ENCODE measurements at places on chromosomes 7 and 10. TPM values are rescaled to one million over a fixed set of nuclear protein-coding genes. Genes with fewer than 3 reads are reported as not detected.

Gene HYAL4
- 0.61 TPM for polyA plus RNA-seq

Gene MTERF1
- polyA plus RNA-seq, result 25.3 TPM

DNA sequence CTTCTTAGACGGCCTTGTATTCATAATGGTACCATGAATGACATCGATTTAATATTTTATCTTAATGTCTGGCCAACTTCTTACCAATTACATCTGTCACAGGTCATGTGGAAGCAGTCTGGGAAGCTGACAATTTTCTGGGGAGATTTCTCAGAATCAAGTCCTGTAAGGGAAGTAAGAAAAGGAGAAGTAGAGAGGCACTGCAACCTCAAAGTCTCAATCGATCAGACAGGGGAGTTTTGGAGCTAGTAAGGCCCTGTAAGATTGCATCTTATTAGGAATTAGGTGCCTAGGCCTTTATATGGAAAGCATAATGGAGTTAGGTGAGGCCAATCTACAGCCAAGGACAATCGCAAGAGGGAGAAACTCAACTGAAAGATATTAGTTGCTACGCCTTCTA lies 694.6 kb upstream of the SORCS1 start:
- H3K4me3 ChIP-seq, result no peak overlapping the region
- H3K27me3 ChIP-seq, result no peaks in the 10 kb centered on the region
- no peak for DNase-seq
- H3K4me1 ChIP-seq, result no peaks in the 10 kb centered on the region
- H3K27ac ChIP-seq, result no peak overlapping the region

- H3K27ac ChIP-seq, result no peak overlapping the region
- H3K27me3 ChIP-seq, result no peaks in the 10 kb centered on the region
- H3K4me1 ChIP-seq, result no peaks in the 10 kb centered on the region
- no peak overlapping the region for H3K4me3 ChIP-seq
- no peak for DNase-seq
Measured at GRCh38 chr10:52423369-52423768, 109.3 kb downstream of the DKK1 start.

DNA sequence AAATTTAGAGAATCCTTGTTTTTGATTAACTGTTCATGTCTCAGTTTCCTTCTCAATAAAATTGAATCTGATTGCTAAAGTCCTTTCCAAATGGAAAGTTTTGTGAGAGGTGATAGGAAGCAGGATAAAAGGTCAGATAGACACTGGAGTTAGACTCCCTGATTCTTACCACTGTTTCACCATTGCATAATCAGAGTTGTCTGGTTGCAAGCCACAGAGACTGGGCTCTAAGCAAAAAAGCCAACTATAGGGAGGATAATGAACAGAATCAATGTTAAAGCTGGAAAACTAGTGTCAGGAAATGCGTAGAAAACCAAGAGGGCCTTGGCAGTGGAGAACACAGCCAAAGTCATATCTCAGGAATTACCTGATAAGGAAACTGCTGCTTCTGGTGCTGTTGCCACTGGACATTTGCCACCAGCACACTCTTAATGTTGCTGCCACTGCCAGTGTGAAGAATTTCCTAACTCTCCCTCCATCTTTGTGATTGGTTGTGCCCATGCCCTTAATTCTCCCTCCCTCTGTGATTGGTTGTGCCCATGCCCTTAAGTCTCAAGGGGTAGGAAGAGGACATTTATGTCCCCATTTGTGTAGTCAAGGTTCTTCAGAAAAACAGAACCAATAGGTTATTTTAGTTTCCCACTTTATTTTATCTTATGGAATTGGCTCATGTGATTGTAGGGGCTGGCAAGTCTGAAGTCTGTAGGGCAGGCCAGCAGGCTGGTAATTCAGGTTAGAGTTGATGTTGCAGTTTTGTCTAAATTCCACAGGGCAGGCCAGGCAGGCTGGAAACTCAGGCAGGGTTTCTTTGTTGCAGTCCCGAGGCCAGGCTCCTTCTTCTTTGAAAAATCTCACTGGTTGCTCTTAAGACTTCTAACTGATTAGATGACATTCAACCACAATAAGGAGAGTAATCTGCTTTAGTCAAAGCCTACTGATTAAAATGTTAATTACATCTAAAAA lies 639.0 kb downstream of the REEP3 start:
- no peak overlapping the region for H3K4me3 ChIP-seq
- H3K36me3 ChIP-seq, result no peaks in the 10 kb centered on the region
- H3K27me3 ChIP-seq, result no peaks in the 10 kb centered on the region
- H3K27ac ChIP-seq, result no peak overlapping the region

Gene FXYD4
- not detected for polyA plus RNA-seq

Gene PRLHR
- polyA plus RNA-seq, result not detected

GRCh38 chr7:151125846-151126481 lies 39.7 kb downstream of the AGAP3 start:
- H3K27me3 ChIP-seq, result no peaks in the 10 kb centered on the region
- no peak overlapping the region for H3K4me3 ChIP-seq
- no peak for DNase-seq
- H3K4me1 ChIP-seq, result no peaks in the 10 kb centered on the region
- no peak overlapping the region for H3K27ac ChIP-seq

DNA sequence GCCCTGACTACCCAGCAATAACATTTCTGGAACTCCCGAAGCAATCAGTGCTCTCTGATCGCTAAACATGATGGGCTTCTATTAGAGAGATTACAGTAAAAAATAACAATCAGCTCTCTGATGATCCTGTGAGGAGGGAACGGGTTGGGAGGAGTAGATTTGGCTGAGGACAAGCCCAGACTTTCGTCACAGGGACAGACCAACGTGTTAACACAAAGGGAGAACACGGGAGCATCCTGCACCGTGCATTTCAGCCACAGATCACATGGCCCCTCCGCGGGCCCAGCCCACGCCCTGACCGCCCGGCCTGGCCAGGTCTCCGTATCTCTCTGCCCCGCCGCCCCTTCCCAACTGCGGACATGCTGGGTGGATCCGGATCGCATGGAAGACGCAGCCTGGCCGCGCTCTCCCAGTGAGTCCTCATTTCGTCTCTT lies 95.0 kb upstream of the AGBL3 start:
- H3K27me3 ChIP-seq, result no peaks in the 10 kb centered on the region
- H3K27ac ChIP-seq, result no peak overlapping the region
- no peaks in the 10 kb centered on the region for H3K4me1 ChIP-seq
- H3K4me3 ChIP-seq, result no peak overlapping the region
- no peak for DNase-seq

Gene CPN1
- not detected for polyA plus RNA-seq

Gene CHAT
- polyA plus RNA-seq, result not detected

GRCh38 chr7:137755846-137756651 lies 90.7 kb downstream of the DGKI start:
- H3K4me3 ChIP-seq, result no peak overlapping the region
- DNase-seq, result no peak
- H3K4me1 ChIP-seq, result no peaks in the 10 kb centered on the region

DNA sequence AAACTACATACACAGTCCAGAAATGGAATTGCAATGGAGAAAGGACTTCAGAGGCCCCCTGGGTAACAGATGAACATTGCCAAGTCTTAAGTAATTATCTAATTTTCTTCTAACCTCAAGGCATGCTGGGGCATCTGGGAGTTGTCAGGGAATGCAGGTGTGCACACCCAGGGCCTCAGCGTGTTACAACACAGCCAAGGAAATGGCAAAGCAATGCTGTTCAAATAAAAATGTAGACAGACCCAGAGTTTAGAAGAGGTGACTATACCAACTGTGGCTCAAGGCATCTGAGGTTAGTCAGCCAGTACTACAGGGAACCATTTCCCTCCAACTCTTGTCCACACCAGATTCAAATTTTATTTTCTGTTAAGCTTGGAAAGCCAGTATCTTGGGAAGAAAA lies 73.6 kb downstream of the CCDC3 start:
- no peak overlapping the region for H3K4me3 ChIP-seq
- no peaks in the 10 kb centered on the region for H3K4me1 ChIP-seq
- no peak overlapping the region for H3K27ac ChIP-seq
- no peaks in the 10 kb centered on the region for H3K27me3 ChIP-seq

DNA sequence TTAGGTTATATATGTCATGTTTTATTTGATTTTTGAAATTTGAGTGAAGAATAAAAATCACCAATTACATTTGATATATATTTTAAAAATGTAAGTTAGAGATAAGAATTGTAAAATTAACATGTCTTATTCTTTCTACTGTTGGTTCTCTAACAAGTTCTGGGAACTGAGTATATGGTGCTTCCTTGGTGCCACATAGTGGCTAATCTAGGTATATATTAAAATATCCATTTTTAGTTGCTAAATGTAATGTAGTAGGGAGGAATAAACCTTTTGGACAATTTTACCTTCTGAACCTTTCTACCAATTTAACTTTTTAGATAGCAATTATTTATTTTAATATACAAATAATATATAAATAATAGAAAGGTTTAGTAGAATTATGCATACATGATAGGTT lies 17.5 kb downstream of the CFAP69 start:
- no peak for DNase-seq
- no peak overlapping the region for H3K4me3 ChIP-seq
- no peaks in the 10 kb centered on the region for H3K4me1 ChIP-seq
- H3K27ac ChIP-seq, result no peak overlapping the region
- H3K27me3 ChIP-seq, result no peaks in the 10 kb centered on the region
- H3K36me3 ChIP-seq, result no peaks in the 10 kb centered on the region

- H3K36me3 ChIP-seq, result no peaks in the 10 kb centered on the region
- no peaks in the 10 kb centered on the region for H3K27me3 ChIP-seq
- DNase-seq, result no peak
- H3K27ac ChIP-seq, result no peak overlapping the region
Measured at GRCh38 chr7:159022238-159022993, 122.3 kb downstream of the VIPR2 start.

GRCh38 chr10:3516923-3517255 lies 268.1 kb downstream of the KLF6 start:
- no peaks in the 10 kb centered on the region for H3K4me1 ChIP-seq
- no peak for DNase-seq
- no peak overlapping the region for H3K27ac ChIP-seq
- no peak overlapping the region for H3K4me3 ChIP-seq
- no peaks in the 10 kb centered on the region for H3K27me3 ChIP-seq

DNA sequence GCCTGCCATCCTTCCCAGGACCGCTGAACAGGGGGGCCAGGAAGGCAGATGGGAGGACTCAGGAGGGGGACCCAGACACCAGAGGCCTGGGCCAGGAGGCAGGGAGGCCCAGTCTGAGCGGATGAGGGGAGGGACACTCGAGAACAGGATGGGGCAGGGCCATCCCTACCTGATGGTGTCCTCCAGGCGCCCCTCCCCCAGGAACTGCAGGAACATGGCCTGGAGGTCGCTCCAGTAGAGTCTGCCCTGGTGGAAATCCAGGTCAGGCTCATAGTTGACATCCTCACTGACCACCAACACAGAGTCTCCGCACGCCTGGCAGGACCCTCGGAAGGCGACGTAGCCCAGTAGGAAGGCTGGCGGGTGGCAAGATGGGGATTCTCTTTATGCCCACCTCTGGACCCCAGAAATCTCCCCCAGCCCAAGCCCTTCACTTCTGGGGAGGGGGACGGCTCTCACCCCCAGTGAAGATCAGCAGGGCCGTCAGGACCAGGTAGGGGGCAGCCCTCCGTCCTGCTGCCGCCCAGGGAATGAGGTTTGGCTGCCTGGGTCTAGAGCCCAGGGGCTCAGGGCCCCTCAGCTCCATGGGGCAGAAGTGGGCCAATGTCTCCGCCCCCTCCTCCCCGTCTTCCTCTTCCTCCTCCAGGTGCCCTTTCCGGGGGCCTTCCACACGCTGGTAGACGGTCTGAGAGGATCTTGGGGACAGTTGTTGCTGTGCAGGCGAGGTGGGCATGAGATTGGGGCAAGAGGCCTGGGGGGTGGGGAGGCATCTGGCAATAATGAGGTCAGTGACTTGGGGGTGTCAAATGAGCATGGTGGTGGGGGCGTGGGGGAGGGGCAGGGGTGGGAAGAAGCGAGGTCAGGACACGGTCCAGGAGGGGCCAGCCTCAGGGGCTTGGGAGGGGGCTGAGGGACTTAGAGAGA lies 573 bp downstream of the TFR2 start:
- no peak overlapping the region for H3K4me3 ChIP-seq
- DNase-seq, result no peak
- H3K27me3 ChIP-seq, result no peaks in the 10 kb centered on the region
- no peaks in the 10 kb centered on the region for H3K4me1 ChIP-seq
- H3K27ac ChIP-seq, result no peak overlapping the region

Gene LAMB1
- polyA plus RNA-seq, result 1.6 TPM

Gene ENKUR
- polyA plus RNA-seq, result not detected

- H3K4me1 ChIP-seq, result no peaks in the 10 kb centered on the region
- no peak for DNase-seq
- no peaks in the 10 kb centered on the region for H3K27me3 ChIP-seq
Measured at GRCh38 chr7:127189886-127190285, 62.9 kb downstream of the GRM8 start.

- no peak for DNase-seq
- H3K4me3 ChIP-seq, result no peak overlapping the region
- H3K27ac ChIP-seq, result no peak overlapping the region
- H3K4me1 ChIP-seq, result no peaks in the 10 kb centered on the region
Measured at GRCh38 chr7:27944643-27945042, 204.7 kb downstream of the TAX1BP1 start.

DNA sequence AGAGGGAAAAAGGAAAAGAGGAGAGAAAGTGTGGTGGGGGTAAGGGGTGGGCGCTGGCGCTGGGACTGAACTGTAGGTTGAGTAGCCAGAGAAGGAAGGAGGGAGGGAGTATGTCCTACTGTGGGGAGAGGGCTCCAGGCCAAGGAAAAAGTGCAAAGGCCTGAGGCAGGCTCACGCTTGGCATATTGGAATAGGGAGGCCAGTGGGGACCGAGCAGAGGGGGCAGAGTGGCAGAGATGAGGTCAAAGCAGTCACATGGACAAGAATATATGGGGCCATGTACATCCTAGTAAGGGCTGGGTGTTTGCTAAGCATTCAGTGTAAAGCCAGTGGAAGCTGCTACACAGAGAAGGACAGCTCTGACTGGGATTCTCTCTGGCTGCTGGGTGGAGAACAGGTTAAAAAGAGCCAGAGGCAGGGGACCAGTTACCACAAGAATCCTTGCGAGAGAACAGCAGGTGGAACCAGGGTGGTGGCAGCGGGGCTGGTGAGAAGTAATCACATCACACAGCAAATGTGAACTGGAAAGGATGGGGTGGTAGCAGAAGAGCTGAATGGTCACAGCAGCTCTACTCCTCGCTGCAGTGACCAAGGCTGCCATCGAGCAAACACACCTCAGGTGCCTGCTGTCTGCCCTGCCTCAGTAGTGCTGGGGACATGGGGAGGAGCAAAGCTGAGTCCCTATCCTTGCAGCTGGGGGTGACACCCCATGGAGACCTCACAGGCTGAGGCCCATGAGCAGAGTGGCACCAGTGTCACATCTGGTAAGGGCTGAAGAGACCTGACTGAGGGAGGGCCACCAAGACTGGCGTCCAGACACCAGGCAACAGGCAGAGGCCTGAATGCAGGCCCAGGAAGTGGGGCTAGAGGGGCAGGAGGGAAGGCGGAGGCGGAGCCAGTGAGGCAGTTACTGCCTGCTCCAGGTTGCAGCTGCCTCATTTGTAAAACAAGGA lies 39.5 kb downstream of the FAM53B start:
- H3K27ac ChIP-seq, result no peak overlapping the region
- peaks cover 22% of the 10 kb centered on the region for H3K4me1 ChIP-seq
- no peak overlapping the region for H3K4me3 ChIP-seq
- no peaks in the 10 kb centered on the region for H3K27me3 ChIP-seq
- DNase-seq, result no peak
- H3K36me3 ChIP-seq, result peaks cover 5% of the 10 kb centered on the region

Measured in GM12878 (cell line).